Muscle of arm (tissue), 14 donors: ENCODE measurements at places on chromosomes 6 and 20.

- no peak for DNase-seq
Observed at GRCh38 chr6:158020272-158020711, 38.6 kb downstream of the SYNJ2 start.

DNA sequence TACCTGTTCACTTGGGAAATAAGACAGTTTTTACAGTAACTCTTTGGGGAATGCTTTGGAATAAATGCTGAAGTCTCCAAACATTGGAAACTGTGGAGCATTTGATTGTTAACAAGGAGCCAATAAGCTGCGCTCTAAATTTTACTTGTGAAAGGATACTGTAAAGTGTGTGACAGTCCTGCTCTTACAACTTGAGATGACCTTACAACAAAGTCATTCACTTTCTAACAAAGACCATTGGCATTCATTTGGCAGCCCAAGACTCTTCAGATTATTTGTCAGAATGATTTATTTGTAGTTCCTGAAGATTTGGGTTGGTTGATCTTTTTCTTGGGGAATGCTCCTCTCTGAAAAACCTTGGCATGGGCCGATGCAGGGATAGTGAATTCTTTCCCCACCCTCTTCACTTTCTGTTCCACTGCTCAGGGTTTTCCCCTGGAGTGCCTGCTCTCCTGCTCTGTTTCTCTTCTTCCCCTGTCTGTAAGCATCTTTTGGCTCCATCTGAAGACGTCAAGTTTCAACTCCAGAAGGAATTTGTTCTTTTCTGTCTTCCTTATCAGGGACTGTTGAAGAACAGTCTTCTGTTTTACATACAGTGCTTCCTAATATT is 116.4 kb downstream of the AKAP7 start:
- peak; percentile 17 for DNase-seq

DNA sequence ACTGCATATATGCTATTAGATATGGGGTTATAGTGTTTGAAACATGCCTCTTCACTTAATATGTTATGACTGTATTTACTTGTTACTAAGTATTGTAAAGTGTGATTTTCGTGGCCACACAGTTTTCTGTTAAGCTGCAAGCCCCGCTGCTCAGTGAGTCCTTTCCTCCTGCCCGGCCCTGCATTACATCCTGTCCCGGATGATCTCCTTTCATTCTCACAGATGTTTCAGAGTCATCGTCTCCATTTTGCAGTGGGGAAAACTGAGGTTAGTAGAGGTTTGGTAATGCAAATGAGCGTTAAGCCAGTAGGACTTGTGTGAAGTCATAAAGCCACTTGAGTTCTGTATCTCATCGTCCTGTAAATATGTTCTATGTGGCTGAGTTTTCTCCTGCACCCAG is 155.5 kb downstream of the CFAP61 start:
- DNase-seq = no peak

DNA sequence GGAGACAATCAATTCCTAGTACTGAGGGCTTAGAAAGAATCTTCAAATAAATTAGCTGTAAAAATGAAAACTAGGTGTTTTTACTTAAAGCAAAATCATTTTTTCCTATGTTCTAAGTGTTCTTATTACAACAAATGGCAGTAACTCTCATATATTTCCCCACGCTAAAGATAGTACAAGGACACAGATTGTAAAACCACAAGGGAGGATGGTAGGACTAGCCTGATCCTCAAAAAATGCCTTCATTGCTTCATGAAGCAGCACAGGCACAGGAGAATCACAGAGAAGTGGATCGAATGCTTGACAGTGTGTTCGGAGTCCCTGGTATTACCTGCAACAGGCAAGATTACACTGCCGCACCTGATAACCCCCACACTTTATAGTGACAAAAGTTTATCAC is 58.5 kb downstream of the SAMD3 start:
- no peak for DNase-seq

DNA sequence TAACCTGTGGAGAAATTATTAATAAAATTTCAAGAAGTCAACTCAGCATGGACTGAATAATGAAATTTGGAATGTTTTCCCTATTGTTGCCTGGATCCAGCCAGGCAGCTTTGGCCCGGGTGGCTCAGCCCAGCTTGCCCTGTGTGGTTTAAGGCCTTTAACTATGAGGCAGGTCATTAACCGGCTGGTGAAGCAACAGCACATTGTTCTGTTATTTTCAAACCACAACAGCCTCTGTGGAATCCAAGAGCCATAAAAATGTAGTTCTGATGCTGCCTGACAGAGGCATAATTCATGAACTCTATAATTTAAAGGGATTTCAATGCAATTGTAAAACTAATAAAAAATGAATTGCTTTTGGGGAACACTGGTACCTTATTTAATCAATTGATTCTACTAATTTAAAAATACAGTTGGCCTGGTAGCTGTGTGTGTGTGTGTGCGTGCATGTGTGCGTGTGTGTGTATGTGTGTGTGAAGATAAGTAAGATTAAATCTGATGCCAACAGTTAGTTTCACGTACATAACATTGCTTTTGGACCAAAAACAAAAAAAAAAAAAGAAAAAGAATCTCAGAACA is 117.7 kb downstream of the RPS12 start:
- no peak for DNase-seq

DNA sequence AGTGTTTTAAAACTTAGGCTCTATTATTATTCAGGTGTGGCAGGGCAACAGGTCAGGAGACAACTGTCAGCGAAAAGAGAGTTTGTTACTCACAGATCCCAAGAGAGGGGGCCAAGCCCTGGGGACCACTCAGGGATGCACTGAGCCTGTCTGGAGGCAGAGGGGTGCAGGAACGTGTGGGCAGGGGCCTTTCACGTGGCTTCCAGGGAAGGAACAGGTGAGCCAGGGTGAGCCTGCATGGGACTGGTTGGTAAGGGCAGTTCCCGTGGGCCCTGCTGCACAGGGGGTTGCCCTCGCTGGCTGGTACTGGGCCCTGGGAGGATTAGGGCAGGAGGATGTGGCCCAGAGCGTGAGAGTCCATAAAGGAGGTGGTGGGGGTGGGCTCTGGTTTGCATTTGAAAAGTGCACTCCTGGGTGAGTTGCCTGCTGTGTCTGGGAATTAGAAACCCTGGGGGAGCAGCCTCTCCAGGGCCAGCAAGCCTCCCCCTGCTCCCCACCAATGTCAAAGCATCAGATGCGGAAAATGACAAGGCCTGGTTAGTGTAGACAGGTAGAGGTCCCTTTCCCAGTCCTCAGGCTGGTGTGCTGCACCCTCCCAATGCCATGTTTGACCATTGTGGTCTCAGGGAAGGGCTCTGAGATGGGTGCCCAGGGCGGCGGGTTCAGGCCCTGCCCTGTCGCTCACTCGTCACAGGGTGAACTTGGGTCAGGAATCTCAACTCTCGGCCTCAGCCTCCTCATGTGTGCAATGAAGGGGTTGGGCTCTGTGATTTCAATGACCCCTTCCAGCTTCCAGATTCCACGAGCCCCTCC is 127.4 kb upstream of the RPS6KA2 start:
- no peak for DNase-seq

- DNase-seq = no peak
Observed at GRCh38 chr6:79671600-79672266, 40.6 kb downstream of the SH3BGRL2 start.

DNA sequence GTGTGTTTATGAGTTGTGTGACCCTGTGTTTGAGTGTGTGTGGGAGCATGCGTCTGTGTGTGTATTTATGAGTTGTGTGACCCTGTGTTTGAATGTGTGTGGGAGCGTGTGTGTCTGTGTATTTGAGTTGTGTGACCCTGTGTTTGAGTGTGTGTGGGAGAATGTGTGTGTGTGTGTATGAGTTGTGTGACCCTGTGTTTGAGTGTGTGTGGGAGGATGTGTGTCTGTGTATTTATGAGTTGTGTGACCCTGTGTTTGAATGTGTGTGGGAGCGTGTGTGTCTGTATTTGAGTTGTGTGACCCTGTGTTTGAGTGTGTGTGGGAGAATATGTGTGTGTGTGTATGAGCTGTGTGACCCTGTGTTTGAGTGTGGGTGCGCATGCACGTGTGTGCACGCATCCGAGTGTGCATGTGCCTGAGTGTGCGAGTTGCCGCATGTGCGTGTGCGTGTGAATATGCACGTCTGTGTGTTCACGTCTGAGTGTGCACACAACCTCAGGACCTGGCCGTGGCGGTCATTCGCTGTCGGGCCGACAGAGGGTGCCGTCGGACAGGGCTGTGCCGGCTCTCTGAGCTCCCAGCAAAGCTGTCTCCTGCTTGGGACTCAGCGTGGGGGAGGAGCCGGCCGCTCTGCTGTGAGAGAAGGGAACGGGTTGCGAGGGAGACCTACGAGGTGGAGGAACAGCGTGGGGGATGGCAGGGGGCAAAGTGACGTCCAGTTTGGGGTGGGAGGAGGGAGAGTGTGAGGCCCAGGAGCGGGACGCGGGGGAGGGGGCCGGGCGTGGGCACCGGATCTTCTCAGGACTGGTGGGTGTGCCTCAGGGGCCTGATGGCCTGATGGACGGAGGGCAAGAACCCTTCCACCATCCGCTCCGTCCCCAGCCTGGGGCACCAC is 19.7 kb downstream of the SLC17A9 start:
- DNase-seq = peak; percentile 81

DNA sequence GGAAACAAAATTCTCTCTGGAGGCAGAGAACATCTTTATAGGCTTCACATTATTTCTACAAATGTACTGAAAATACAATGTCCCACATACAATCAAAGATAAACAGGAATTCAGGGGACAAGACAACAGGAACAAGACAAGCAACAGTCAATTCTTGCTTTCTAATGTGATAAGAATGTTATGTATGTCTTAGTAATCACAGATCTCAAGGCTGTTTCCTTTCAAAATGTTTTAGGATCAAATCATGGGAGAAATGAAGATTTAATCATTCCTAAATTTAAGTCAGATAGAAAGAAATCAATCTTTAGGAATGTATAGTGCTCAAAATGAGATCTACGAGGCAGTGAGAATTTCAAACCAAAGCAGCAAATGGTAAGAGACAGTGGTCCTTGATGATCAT is 32.1 kb downstream of the NEDD9 start:
- DNase-seq = no peak

GRCh38 chr20:53872081-53872541 is 198.3 kb downstream of the BCAS1 start:
- DNase-seq = no peak

GRCh38 chr6:50978380-50979170 is 159.9 kb downstream of the TFAP2B start:
- DNase-seq = no peak

- DNase-seq = no peak
Observed at GRCh38 chr6:92892626-92893170, 526.7 kb downstream of the EPHA7 start.

DNA sequence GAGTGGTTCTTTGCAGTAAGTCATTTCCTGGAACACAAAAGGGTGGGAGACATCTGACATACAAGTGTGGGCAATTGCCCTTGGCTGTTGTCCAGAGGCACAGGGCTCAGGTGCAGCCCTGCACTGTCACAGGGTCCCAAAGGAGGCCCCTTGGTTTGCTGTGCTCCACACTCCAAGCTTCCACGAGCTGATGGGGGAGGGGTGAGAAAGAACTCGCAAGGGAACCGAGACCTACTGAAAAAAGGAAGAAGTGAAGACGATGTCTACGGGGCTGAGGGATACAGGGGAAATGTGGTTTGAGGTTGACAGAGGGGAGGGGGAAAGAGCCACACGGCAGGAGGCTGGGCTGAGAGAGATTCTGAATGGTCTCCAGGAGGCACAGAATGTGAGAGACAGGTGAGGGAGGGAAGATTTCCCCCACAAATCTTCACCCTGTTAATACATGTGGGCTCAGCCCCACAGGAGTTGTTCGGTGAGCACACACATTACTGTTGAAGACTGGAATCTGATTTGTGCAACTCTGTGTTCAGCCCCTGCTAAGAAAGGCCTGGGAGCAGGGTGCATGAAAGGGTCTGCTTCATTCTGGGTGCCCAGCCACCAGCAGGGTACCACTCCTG is 123.4 kb downstream of the LY86 start:
- DNase-seq = no peak

DNA sequence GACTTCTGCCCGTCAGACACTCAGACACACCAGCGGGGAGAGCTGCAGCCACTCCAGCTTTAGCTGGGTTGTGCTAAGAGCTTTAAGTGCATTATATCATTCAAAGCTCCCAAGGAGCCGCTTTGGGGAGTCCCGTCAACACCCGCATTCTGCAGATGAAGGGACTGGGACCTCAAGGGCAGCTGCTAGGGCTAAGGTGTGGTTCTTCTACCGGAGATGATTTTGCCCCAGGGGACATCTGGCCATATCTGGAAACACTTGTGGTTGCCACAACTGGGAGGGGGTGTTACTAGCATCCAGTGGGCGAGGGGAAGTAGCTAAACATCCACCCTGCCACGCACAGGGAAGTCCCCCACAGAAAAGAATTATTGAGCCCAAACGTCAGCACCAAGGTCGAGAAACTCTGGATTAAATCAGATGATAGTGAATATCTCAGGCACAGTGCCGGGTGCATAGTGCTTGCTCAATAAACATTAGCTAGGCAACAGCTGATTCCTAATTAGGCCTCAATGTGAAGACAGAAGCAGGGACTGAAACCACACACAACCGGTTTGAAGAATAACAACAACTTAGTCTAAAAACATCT is 29.6 kb downstream of the PMEPA1 start:
- DNase-seq = no peak

GRCh38 chr20:40887105-40887504 is 141.5 kb upstream of the TOP1 start:
- no peak for DNase-seq

DNA sequence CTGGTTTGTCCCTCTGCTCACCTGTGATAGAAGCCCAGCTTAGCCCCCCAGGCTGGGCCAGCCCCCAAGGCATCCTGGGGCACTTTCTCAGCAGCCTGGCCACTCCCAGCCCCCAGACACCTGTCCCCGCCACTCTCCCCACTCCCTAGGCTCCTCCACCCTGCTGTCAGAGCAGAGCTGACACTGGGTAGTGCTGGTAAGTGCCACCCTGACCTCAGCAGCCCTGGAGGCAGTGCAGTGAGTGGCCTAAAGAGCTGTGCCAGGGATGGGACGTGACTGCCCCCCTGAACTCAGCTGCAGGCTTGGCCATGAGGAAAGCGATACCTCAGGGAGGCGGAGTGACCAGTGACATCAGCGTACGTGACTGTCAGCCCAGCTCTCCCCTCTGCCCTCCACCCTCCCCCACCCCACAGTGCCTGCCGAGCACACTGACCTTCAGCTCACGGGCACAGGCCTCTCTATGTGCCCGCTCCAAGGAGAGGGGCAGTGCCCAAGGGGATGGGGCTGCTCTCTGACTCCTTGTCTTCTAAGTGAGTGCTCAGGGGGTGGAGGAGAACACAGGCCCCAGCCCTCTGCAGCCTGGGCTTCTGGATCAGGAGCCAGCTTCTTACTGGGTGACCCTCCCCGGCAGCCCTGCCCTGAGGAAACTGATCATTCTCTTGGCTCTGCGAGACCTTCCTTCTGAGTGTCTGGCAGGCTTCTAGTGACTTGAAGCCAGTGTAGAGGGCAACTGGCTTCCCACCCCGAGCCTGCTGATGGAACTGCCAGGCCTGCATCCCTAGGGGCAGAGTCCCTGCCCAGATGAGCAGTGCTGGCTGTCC is 172.7 kb downstream of the MRPL14 start:
- DNase-seq = no peak

DNA sequence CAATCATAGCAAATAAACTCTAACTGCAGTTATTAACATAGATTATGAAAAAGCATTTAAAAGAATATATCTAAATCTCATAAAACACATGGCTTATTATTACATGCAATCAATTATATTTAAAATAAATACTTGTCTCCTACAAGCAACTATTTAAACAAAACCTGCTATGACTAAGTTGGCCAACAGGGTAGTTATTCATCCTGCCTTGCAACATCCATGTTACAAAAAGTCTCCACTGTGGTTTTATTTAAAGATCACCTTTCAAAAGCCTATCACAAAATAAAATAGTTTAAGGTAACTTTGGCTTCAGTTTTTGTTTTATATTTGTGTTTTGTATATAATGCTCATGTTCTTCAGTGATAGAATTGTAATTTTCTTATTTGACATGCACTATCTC is 1127.0 kb upstream of the MAP3K7 start:
- DNase-seq = no peak

- DNase-seq = no peak
Observed at GRCh38 chr6:105936972-105937371, 149.2 kb upstream of the PRDM1 start.
